Umbilical cord (tissue), 2 donors: ENCODE measurements at places on chromosomes 16 and 17. TPM values are rescaled to one million over a fixed set of nuclear protein-coding genes. Genes with fewer than 3 reads are reported as not detected.
A peak's percentile ranks its signal among the peaks of the same experiment; 100 is the strongest.

GRCh38 chr17:8791910-8792270 is 7.3 kb downstream of the MFSD6L start:
- DNase-seq: no peak

- DNase-seq: peak; percentile 57
Measured at GRCh38 chr17:75516619-75517296, 430 bp downstream of the TSEN54 start.

DNA sequence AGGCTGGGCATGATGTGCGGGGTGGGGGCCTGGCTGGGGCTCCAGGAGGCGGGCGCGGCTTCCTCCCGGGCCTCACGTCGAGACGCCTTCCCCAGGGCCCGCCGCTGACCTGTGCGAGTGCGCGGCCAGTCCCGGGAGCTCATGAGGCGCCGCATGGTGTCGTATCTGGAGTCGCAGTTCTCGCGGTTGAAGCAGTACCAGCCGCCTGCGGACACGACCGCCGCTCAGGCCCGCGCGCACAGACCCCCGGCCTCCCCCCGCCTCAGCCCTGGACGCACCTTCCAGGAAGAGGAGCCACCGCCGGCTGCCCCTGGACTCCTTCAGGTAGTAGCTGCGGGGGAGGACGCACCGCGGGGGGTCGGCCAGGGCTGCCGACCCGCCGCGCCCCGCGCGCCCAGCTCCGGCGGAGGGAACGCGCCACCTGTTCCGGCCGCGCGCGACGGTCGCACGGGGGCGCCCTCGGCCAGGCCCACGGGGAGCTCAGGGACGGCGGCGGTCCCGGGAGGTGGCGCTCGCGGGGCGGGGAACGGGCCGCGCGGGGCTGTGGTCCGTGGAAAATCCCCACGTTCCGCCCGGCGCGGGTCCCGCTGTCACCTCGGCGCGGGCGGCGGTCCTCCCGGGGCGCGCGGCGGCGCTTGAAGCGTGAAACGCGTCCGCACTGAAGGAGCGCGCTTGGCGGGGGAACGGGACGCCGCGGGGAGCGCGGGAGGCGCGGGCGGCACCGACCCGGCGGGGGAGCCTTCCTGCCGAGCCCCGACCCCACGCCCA is 1.4 kb downstream of the NOTUM start:
- DNase-seq: peak; percentile 46

DNA sequence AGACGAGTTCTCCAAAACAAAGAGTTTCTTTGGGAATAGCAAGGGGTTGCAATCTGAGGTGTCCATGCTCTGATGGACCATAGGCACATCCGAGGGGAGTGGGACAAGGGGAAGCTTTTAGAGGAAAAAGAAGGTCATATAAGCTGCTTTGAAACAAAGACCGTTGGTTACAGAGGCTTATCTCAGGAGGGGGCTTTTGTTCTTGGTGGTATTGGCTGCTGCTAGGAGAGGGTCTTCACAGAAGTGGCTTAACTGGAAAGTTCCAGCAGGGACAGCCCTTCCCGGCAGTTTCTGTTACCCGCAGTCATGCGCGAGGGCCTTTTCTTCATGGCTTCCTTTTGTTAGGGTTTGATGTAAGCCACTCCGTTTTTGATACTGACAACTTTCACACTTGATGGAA is 76.0 kb downstream of the RAP1GAP2 start:
- DNase-seq: no peak

GRCh38 chr17:6525731-6526130 is 30.6 kb downstream of the PITPNM3 start:
- DNase-seq: no peak

GRCh38 chr17:16900288-16900882 is 71.5 kb downstream of the TNFRSF13B start:
- DNase-seq: no peak

DNA sequence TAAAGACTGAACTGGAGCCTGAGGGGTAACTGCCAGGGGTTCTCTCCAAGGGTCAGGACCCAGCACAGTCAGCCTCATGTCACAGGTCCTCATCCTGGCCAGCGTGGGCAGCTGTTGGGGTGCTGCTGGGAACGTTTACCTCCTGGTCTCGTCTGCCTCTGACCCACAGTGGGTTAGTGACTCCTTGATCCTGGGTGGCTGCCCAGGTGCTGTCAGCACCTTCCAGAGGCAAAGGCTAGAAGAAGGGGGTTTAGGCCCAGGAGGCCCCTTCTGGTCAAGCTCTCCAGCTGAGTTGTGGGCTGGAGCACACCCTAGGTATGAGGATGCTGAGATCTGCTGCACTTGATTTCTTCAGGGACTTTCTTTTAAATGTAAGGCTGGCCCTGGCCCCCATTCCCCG is 30.3 kb downstream of the AKAP1 start:
- DNase-seq: no peak

- DNase-seq: no peak
Measured at GRCh38 chr16:17126156-17126555, 344.6 kb downstream of the XYLT1 start.

DNA sequence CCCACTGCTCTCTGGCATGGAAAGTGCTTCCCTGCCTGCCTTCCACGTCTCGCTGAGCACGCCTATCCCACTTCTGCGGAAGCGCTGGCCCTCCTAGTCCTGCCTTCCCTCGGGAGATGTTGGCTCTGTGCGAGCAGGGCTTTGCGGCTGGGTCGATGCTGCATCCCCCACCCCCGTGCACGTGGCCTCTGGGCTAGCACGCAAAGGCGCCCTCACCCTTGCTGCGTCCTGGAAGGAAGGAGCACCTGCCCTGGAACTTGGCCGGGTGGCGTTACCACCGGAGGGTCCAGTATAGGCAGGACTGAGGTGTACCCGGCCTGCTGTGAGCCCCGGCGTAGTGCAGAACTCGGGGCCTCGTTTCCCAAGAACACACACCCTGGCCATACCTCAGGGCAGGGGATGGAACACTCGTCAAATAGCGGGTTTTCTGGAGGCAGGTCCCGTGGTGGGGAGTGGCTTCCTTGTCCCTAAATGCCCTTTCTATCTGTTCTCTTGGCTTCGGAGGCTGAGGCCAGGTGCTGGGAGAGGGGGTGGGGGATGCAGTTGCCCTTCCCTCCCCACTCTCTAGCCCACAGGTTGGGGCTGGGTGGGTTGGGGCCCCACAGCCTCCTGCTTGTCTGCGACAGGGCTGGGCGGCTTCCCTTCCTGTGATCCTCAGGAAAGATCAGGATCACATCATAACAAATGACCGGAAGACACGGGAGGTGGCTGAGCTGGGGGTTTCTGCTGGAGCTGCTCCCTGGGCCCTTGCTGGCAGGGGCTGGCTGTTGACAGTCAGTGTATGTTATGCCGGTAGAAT is 17.4 kb downstream of the BAIAP2 start:
- no peak for DNase-seq

GRCh38 chr16:87212026-87212425 is 105.2 kb downstream of the C16orf95 start:
- no peak for DNase-seq

The CHMP1A gene
- total RNA-seq: 43.6 TPM

The DHRS7C gene
- total RNA-seq: not detected

The GNAO1 gene
- total RNA-seq: 7.9 TPM

The MYH8 gene
- total RNA-seq: not detected

The MPHOSPH6 gene
- total RNA-seq: 24.6 TPM

The ATAD5 gene
- 5.8 TPM for total RNA-seq

The TERB1 gene
- 1.7 TPM for total RNA-seq

The ACSM3 gene
- 8.9 TPM for total RNA-seq

The ZNF267 gene
- total RNA-seq: 19.3 TPM

The PCGF2 gene
- total RNA-seq: 7.0 TPM

The G6PC3 gene
- total RNA-seq: 3.6 TPM

The CLEC16A gene
- total RNA-seq: 25.8 TPM
